Stimulated activated naive CD8-positive, alpha-beta T cell treated with anti-CD3 and anti-CD28 coated beads, Interleukin-15, Interleukin-2, amounts not matched to agents 100 U/mL and 50 U/mL, for 24 hours (primary cell): ENCODE measurements at places on chromosomes 2 and 18.

DNA sequence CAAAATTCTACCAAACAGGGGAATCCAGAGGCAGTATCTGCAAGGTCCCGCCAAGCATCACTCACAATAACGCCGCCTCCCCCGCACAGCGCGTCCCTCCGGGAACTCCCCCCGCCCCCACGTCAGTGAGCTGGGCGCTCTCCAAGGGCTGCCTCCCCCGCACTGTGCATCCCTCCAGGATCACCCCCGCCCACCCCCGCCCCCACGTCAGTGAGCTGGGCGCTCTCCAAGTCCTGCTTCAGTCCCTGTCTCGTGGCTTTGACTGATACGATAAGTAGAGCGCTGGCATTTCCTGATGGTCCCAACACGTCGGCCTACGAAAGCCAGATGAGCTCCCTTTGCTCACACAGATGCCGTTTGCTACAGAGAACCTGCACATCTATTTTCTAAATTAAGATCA is 130.7 kb upstream of the TPO start:
- no peak for DNase-seq

DNA sequence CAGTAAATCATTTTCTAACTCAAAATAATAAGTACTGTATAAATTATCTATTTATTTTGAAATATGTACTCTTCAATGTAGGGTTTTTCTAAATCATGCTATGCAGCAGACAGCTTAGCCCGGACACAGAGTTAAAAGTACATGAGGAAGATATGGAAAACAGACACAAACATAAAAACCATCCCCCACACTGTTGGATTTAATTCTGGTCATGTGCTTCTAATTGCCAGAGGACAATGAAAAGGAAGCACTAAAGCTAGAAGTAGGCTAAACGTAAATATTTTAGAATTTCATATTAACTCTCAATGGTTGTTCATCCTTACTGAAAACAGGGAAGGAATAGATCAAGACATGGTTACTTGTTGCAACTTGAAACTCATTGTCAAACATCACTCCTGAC is 420.7 kb downstream of the ERBB4 start:
- DNase-seq, result no peak

GRCh38 chr2:20549691-20550348 is 101.1 kb downstream of the HS1BP3 start:
- DNase-seq, result no peak

DNA sequence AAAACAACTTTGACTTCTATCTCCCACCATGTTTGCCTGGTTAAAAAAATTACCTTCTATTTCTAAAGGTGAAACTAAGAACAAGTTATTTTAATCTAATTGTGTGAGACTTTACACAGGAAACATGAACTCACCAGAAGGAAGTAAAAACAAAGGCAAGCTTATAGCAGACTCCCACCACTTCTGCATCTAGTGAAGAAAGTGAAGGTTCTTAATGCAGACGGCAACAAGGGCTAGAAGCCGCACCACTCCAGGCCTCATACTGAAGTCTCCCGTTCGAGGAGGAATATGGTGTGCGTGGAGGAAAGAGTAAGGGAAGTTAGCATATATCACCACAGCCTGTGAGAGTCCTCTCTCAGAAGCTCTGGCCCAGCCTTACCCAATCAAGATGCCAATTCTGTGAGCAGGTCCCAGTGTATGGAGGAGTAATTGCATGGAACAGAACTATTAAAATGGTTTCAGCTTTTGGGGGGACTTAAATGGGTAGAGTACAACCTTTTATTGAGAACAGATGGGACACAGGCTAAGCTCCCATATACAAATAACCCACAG is 958.7 kb downstream of the BCL11A start:
- no peak for DNase-seq

GRCh38 chr18:36441426-36442240 is 144.1 kb downstream of the FHOD3 start:
- DNase-seq, result no peak

DNA sequence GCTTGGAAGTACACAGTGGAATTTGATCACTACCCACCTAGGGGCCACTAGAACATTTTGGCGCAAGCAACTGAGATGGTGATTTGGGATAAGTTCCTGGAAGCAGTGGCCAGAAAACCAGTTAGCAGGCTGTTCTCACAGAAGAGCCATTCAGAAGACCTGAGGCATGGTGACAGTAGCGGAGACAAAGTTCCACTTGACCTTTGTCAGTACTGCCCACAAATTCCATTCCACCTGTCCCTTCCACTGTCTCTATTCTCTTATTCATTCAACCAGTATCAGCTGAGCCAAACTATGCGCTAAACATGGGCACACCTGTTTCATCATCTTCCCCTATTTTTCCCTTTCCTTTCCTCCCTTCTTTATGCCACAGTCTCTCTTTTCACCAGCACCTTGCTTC is 59.2 kb upstream of the PPP1CB start:
- no peak for DNase-seq

- no peak for DNase-seq
Observed at GRCh38 chr2:231709636-231709980, 1.3 kb downstream of the PTMA start.

DNA sequence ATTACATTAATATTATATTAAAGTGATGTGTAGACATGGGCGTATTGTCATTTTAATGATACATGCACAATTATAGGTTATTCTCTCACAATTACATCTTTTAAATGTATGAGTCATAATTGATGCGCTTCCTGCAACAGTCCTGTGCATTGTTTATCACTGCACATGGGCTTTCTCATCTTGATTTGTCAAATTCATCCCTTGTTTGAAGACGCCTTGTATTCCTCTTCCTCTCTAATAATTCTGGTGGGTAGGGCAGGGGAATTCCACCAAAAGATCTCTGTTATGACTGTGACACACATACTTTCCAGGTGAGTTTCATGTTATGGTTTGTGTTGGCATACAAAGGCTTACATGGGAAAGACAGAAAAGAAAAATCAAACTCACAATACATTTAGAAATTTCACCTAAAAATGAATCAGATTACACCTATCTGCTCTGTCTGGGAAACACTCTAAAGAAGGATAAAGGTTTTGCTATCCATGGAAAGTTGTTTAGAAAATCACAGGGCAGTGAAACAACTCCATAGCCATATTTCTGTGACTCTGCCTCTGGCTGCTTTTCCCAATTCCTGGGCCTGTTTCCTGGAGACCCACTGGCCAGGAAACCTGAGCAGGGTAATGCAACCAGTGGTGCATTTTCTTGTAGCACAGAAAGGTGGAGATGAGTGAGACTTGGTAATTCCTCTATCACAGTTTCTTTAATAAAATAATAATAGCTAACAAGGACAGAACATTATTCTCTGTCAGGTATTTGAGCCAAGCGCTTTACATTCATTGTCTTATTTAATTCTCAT is 13.2 kb downstream of the SLC9A2 start:
- DNase-seq, result no peak

DNA sequence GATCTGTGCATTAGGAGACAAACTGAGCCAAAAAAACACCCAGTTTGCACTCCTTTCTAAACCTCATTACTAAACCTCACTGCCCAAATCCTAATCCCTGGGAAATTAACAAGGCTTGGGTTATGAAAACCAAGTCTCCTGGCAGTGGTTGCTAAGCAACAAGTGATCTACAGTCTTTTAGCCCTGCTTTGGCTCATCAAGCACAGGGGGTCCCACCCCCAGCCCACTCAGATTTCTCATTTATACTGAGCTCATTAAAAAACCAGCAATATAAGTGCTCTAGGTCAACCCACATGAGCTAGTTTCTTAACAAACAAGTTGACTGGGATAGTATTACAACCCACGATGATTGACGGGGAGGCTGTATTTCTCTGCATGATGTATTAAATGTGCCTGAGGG is 18.4 kb downstream of the DNER start:
- DNase-seq, result no peak

GRCh38 chr2:30702694-30703093 is 104.6 kb downstream of the CAPN13 start:
- DNase-seq, result no peak

- DNase-seq, result no peak
Observed at GRCh38 chr2:12819103-12819475, 102.4 kb downstream of the TRIB2 start.

GRCh38 chr2:114083717-114084387 is 194.0 kb downstream of the ACTR3 start:
- DNase-seq, result no peak

- DNase-seq, result no peak
Observed at GRCh38 chr2:36729067-36729466, 32.6 kb downstream of the VIT start.
